ENCODE measurements at places on chromosomes 2 and 18.

DNA sequence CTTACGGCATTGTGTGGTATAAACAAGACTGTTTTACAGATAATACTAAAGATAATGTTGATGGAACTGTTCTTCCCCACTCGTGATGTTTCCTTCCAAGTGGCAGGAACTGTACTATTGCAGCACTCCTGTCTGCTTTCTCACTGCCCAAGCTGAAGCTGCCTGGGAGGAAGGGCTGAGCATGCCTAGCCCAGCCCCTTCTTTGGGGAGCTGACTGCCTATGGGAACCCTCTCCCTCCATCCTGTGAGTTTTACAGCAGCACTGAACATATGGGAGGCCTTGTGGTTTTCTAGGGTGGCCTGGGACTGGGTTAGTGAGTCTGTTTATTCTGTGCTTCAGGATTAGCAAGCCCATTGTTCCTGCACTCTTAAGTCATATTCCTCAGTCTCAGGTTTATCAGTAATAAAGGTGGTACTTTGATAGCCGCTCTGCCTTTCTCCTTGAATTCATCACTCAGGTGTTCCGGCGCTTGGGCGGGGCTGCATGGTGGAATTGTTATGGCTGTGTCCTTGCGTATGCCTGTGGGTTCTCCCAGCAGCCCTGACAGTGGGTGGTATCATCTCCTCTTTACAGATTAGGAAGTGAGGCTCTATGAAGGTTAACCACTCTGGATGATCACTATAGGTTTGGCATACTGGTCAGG lies 379.7 kb downstream of the PTPRM start:
- DNase-seq: peak; percentile 53

DNA sequence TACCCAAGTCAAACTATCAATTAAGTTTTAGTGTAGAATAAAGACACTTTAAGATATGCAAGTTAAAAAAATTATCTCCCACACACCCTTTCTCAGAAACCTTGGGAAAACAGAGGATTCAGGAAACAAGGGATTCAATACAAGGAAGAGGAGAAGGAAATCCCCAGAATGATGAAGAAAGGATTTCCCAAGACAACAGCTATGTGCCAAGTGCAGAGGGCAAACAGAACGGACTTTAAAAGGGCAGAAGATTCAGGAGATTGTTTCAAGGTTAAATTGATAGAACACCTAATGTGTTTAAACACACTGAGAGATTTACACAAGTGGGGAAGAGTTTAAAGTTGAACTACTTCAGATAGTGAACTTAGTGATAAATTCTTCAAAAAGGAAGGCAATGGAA lies 71.5 kb upstream of the EPAS1 start:
- no peak for DNase-seq

GRCh38 chr2:151905963-151906632 lies 77.9 kb upstream of the ARL5A start:
- no peak for DNase-seq

- DNase-seq: no peak
These were observed 331.3 kb downstream of the THSD7B start for GRCh38 chr2:137096693-137097092.

DNA sequence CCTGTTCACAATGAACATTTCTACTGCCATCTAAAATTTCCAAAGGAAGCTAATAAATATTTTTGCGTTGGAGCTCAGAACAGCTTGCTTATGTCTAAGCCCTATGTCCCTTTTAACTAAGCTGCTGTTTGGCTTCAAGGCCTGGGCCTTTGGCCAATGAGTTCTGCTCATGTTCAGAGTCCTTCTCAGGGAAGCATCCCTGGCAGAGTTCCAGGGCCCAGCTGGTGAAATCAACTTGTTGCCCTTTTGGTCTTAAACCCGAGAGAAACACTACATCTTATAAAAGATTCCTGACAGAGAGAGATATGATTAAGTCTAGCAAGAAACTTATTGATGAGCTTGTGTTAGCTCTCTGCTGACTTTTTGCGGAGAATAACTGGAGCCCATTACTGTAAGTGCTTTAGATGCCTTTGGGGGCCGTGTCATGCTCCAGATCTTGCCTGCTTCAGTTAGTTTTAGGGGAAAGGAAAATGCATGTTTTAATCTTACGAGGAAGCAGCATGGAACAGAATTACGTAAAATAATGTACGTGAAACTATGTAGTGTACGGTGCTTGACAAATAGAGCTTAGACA lies 102.5 kb upstream of the NOSTRIN start:
- no peak for DNase-seq

GRCh38 chr2:7692657-7693161 lies 775.5 kb downstream of the RNF144A start:
- DNase-seq: no peak

DNA sequence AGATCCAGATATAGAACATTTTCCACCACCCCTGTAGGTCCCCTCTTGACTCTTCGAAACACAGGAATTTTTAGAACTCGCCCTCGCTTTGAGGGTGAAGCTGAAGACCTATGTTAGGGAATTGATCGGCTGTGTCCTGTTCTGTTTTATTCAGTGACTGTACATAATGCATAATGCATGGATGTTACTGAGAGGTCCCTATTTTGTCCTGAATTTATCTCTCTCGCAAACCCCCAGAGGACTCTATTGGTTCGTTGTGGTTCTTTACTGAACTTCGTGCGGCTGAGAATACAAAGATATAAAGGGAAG lies 431 bp upstream of the EIF5B start:
- DNase-seq: no peak

- peak; percentile 36 for DNase-seq
These were observed 246.1 kb downstream of the BCL2 start for GRCh38 chr18:63073481-63073880.

GRCh38 chr2:127428057-127428814 lies 10.0 kb downstream of the PROC start:
- no peak for DNase-seq

DNA sequence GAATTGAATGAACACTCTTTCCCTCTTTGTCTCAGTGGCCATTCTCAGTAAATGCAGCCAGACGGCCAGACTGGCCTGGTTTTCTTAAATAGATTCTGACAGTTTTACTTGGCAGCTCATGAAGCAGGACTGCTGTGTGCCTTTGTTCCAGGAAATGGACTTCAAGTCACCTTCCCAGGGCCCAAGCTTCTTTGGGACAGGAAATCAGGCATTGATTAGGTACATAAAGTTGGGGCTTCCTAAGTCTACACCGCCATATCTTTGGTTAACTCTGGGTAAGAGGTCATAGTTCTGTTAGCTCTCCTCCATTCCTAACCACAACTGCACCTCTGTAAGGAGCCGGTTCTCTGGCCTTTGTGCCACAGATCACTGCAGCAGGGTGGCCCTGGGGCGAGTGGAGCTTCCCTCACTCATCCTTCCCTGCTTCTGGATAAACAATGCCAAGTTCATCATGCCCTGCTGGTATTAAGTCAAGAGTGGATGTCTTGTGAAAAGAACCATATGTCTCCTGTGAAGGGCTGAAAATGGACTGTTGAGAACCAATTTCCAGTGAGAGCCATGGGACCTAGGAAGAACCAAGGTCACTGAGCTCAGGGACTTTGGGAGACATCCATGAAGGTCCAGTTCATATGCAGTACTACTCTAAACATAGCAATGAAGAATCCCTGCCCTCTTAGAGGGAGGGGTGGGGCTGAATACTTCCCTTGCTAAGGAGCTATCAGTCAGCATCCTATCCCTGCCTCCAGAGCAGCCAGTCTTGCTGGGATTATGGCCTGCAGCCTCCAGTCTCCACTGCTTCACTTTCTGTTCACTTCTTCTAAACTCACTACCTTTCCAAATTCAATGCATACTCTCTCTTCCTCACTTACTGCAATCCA lies 122.6 kb upstream of the XPO1 start:
- DNase-seq: no peak

DNA sequence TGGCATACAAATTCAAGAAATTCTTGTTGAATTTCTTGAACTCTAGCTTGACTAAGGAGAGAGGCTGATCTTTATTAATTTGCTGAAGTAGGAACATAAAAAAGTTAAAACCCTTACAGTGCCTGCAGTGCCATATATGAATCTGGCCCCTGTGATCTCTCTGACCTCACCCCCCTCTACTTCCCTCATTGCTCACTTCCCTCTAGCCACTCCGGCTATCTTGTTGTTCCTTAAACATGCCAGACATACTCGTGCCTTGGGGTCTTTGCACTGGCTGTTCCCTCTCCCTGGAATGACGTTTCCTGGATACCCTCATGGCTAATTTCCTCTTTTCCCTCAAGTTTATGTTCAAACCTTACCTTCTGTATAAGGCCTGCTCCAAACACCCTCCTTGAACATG lies 246.3 kb upstream of the SIX2 start:
- DNase-seq: no peak

DNA sequence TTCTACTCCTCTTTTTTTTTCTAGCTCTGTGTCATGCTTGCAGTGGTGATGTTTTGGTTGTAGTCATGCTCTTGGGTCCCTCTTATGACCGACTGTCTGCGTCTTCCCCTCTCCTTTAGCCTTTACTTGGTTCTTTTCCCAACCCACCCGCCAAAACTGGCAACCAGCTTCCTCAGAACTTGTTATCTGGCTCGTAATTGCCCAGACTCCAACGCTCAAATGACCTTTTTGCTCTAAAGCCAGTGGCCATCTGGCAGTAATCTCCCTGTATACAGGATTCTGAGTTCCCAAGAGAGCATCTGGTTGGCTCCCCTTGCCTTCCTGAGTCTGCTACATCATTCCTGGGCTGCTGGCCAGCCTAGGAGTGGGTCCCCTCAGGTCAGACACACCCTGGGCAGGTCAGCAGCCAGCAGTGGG lies 147.2 kb downstream of the MGAT5 start:
- no peak for DNase-seq

DNA sequence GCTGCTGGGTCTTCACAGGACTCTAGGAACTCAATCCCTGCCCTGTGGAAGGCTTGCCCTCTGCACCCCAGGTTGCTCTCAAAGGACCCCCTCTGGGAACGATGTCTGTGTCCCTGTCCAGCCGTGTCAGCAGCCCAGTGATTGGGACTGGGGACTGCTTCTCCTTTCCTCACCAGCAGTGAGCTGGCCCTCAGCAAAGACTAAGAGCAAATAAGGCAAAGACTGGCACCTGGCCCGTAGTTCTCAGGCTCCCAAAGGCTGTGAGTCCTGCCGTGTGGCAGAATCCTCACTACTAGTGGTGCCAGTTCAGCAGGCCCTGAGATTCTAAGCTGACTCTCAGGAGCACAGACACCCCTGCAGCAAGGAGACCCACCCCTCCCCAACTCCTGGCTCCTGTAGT lies 47.8 kb downstream of the TMEM163 start:
- DNase-seq: no peak

DNA sequence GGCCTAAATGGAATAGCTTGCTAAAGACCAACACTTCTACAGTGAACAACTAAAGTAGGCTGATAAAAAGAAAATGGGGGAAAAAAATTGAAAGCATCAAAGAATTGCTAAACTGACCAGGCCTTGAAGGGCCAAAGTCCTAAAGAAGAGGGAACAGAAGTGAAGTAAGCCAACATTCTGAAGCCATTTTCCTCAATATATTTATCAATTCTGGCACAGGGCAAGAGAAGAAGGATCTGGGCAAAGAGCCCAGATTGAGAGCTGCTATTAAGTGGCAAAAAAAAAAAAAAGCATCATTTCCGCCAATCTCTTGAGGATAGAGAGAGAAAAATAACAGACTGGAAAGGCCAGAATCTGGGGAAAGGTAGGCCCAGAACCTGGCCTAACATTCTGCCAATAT lies 25.7 kb downstream of the FANCL start:
- DNase-seq: no peak

- no peak for DNase-seq
These were observed at the start of gene REEP1 for GRCh38 chr2:86337244-86337835. REEP1 (minus strand) TSS chr2:86337626; CDS start chr2:86337510, 116 bp downstream.

GRCh38 chr2:446963-447530 lies 159.2 kb upstream of the ALKAL2 start:
- no peak for DNase-seq

DNA sequence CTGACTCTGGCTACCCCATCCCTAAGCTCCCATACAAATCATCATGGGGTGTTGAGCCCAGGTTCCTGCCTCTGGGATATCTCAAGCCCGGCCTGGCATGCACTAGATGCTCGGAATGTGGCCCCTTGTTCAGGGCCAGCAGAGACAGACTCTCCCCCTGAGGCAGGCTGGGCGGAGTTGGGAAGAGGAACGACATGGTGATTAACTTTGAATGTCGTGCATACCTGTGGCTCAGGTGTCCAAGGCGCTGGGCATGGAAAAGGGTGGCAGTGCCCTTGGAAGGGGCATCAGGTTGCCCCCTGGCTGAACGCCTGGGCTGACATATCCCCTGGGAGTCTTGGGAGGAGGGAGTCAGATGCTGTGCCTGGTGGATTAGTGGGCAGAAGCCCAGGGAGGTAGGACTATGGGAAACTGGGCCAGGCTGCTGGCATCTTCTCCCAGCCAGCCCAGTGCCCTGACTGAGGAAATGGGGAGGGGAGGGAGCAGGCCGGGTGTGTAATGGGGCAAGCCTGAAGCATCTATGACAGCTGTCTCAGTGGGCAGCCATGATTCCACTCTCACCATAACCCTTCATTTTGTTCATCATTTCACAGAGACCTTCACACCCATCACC lies 57.8 kb upstream of the OTOF start:
- no peak for DNase-seq

- peak; percentile 1 for DNase-seq
These were observed 611 bp downstream of the TCF7L1 start for GRCh38 chr2:85133751-85134254.

DNA sequence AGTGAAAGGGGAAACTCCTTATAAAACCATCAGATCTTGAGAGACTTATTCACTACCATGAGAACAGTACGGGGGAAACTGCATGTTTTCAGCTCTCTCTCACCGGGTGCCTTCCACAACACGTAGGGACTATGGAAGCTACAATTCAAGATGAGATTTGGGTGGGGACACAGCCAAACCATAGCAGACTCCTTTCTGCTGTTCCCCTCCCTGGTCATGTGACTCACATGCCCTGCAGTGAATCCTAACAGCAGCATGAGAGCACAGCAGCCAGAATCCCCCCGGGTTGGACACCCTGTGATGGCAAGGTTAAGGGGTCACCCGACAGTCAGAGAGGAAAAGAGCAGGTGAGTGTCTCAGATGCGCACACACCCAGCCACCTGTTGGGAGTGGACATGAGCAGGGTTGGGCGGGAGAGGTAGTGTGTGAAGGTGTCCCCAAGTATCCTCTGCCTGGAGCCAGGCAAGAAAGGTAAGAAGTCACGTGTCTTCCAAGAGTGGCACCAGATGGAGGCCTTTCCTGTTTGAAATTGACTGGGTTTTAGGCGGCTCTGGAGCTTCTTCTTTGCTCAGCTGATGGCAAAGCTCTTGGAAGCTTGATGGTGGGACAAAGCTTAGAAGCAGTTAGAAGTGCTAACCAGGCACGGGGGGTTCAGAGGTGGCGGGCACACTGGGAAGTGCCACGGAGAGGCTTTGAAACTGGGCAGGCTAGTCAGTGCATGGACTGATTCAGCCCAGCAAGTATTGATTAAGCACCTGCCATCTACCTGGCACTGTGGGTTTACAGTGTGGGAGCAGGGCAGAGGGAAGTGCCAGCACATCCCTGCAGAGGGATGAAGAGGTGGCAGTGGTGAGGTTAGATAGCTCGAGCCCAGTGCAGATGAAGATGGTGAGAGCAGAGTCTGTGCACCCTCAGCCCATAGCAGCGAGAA lies 68.7 kb downstream of the RHOB start:
- no peak for DNase-seq

DNA sequence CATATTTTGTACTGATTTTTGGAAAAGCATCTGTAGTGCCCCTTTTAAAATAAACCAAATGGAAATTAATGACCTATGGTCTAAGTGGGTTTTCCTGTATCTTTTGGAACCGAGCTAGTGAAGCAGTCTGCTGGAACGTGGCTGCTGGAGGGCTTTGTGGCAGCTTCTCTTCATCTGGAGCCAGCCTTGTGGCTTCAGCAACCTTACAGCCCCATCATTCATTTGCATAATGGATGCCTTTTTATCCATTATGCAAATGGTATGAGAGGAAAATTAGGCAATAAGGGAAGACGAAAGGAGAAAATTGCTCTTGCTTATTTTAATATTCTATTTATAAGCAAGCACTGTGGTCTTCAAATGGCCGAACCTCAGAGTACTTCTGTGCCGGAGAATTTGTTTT lies 421.0 kb downstream of the PARD3B start:
- no peak for DNase-seq
